CD4-positive, CD25-positive, alpha-beta regulatory T cell (primary cell): ENCODE measurements at places on chromosomes 4 and X. TPM values are rescaled to one million over a fixed set of nuclear protein-coding genes. Genes with fewer than 3 reads are reported as not detected.

DNA sequence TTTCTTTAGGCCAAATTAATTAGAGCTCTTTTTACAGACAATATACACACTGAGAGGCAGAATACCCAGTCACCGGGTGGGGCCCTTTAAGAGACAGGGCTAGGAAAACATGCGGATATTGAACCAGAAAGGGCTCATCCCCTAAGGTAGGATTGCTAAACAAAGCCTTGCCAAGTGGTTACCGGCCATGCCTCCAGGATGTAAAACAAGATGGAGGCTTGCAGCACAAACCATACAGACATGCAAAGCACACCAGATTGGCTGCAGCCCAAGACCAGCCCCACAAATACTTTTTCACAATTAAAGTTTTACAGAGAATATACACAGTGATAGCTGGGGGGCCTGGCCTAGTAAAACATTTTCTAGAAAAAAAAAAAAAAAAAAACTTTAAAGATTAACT lies 210.0 kb downstream of the KLHL4 start:
- H3K27ac ChIP-seq: no peak overlapping the region
- H3K4me1 ChIP-seq: no peaks in the 10 kb centered on the region
- H3K27me3 ChIP-seq: no peaks in the 10 kb centered on the region
- H3K4me3 ChIP-seq: no peak overlapping the region
- H3K36me3 ChIP-seq: no peaks in the 10 kb centered on the region

- H3K27me3 ChIP-seq: no peaks in the 10 kb centered on the region
- no peaks in the 10 kb centered on the region for H3K36me3 ChIP-seq
- no peak overlapping the region for H3K4me3 ChIP-seq
- no peak for DNase-seq
- no peak overlapping the region for H3K27ac ChIP-seq
- H3K4me1 ChIP-seq: no peaks in the 10 kb centered on the region
Measured at GRCh38 chr4:159160242-159160641, 57.4 kb downstream of the RAPGEF2 start.

The CFI gene
- not detected for total RNA-seq

The SPANXB1 gene
- not detected for total RNA-seq

The GAGE10 gene
- total RNA-seq: not detected

DNA sequence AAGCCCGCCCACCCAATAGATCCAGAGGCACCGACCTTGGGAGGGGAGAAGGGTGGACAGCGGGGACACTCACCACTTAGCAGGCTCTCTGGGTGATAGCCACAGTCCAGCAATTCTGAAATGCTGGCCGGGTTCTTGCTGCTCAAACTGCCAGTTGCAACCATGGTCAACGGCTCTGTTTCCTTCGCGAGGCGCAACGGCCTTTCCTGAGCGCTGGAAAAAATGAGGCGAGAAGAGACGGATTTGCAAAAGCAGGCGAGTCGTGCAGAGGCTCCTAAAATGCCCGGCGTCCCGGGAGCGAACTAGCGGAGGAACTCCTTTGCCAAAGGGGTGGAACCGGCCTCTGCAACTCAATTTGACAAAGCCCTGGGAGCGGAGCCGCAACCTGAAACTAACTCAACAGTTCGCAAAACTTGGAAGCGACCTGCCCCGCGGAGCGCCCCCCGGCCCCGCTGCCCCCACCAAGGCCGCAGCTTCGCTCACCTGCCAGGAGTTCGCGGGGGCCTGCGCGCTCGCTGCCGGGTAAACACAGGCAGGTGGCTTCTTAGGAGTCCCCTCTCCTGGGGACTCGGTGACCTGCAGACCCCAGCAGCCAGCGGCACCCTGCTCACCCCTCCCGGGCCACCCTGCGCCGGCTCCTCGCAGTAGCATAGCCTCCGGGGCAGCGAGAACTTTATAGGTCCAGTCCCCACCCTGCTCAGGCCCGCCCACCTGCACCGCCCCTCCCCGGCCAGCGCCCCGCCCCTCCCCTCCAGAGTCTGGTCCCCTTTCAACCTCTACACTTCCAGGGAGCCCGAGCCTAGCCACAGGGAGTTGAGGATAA lies at the start of gene DDIT4L:
Gene DDIT4L, minus strand, starts transcription at position 649 of the 823 bp plus-strand sequence. Its CDS starts 485 bp downstream, at position 164.
- H3K4me1 ChIP-seq: peaks cover 16% of the 10 kb centered on the region
- H3K27ac ChIP-seq: no peak within 1 kb of the TSS
- DNase-seq: no peak
- peak within 1 kb of the TSS; percentile 11 for H3K4me3 ChIP-seq
- peaks cover 28% of the 10 kb centered on the region for H3K27me3 ChIP-seq

- H3K27ac ChIP-seq: no peak overlapping the region
- no peaks in the 10 kb centered on the region for H3K36me3 ChIP-seq
- peak overlapping the region; percentile 22 for H3K4me3 ChIP-seq
- DNase-seq: no peak
- H3K27me3 ChIP-seq: no peaks in the 10 kb centered on the region
Measured at GRCh38 chrX:43469391-43470054, 186.6 kb upstream of the MAOA start.

DNA sequence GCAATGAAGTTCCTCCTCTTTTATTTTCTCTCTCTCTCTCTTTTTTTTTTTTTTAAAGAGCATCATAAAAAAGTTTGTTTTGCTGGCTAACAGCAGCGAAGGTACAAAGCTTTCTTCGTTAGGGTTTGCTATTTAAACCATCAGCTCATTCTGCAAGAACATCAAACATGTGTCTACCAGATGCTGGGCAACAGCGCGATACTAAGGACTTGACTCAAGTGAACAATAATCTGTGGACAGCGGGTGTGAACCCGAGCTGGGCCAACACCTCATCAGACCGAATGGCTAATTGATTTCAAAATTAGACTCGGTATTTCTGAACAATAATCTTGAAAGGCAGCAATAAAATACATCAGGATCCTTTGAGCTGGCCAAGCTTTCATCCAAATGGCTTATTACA lies 246.4 kb downstream of the FBXO8 start:
- H3K4me1 ChIP-seq: no peaks in the 10 kb centered on the region
- no peak overlapping the region for H3K27ac ChIP-seq
- no peak overlapping the region for H3K4me3 ChIP-seq
- DNase-seq: no peak
- H3K36me3 ChIP-seq: no peaks in the 10 kb centered on the region

The NR0B1 gene
- not detected for total RNA-seq

DNA sequence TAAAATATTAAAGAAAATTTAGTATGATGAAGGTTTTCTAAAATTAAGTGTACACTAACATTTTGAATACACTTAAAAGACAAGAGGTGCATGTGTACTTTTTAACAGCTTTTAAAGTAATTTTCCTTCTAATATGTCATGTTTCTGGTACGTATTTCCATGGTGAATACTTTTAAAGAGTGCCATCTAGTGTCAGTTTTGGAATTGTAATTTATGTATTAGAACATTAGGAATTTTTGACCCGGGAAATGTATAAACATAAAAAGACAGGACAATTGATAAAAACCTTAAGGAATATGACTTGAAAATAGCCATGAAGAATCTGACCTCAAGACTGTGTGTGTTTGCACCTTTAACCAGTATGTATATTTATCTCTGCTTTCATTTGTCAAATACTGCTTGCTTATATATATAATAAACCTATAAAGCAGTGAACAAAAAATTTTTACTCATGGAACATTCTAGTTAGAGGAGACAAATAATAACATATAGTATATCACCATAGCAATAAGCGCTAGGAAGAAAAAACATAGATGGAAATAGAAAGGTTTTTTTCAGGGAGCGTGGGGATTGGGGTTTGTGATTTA lies 7.2 kb downstream of the GSTCD start:
- no peaks in the 10 kb centered on the region for H3K27me3 ChIP-seq
- H3K27ac ChIP-seq: no peak overlapping the region
- no peaks in the 10 kb centered on the region for H3K4me1 ChIP-seq
